ENCODE measurements at places on chromosomes 3 and 15. TPM values are rescaled to one million over a fixed set of nuclear protein-coding genes. Genes with fewer than 3 reads are reported as not detected.

Gene BOC
- 29.2 TPM for total RNA-seq

Gene SLC28A1
- total RNA-seq: not detected

- H3K4me3 ChIP-seq: no peak overlapping the region
- H3K27ac ChIP-seq: no peak overlapping the region
- no peak for DNase-seq
Measured at GRCh38 chr3:30777426-30778113, 116.9 kb downstream of the GADL1 start.

DNA sequence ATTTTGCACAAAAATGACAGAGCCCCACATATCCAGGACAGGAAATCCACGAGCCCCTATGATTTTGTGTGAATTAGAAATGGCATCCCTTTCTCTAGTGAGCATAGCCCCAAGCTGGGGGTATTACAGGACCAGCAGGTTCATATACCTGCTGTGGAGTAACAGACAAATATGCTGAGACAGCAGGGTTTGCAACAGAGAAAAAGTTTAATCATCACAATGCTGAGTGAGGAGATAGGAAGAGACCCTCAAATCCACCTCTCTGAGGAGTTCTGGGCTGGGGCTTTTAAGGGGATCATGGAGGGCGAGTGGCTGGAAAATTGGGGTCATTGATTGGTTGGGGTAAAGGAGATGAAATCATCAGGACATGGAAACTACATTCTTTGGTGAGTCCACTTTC, 8.4 kb upstream of the MYZAP start:
- no peak overlapping the region for H3K27ac ChIP-seq
- no peak for DNase-seq
- no peaks in the 10 kb centered on the region for H3K36me3 ChIP-seq
- no peaks in the 10 kb centered on the region for H3K4me1 ChIP-seq
- H3K4me3 ChIP-seq: no peak overlapping the region

- H3K4me1 ChIP-seq: peaks cover 6% of the 10 kb centered on the region
- DNase-seq: no peak
- no peak overlapping the region for H3K27ac ChIP-seq
- no peak overlapping the region for H3K4me3 ChIP-seq
Measured at GRCh38 chr3:172666873-172667694, 43.8 kb downstream of the NCEH1 start.

DNA sequence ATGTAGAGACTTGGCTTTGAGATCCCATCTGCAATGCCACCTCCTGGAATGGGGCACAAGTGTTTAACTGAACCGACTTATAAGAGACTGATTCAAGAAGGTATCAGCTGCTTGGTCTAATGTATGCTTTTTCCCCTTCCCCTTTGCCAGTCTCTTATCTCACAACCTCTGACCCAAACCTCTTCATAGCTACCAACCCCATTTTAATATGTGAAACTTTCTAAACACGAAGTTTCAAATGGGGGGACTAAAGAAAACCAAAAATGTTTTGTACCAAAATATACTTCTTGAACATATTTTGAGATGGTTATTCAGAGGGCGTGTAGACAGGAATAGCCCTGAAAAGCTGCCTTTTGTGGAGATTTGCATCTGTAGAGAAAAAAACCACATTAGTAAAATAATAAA, 73.1 kb downstream of the OXSM start:
- no peak for DNase-seq
- no peaks in the 10 kb centered on the region for H3K36me3 ChIP-seq
- H3K27ac ChIP-seq: no peak overlapping the region
- no peaks in the 10 kb centered on the region for H3K27me3 ChIP-seq
- H3K4me1 ChIP-seq: no peaks in the 10 kb centered on the region
